GM04504 (cell line): ENCODE measurements at places on chromosomes 1 and 21.

DNA sequence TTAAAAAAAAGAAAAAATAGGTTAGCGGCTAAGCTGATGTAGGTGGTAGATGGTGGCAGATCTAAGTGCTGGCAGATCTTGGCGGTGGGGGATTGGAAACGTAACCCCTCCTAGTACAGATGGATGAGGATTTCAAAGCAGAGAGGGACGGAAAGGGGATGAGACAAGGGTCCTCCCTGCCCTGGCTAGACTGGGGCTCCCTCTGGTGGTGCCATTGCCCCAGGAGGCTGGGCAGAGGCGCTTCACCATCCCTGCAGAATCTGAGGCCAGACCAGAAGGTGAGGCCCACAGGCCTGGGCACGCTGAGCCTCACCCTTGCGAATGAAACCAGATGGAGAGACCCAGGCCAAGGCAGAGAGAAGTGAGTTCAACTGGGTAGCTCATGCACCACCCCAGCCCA is 7.0 kb upstream of the PLEKHA6 start:
- DNase-seq, result no peak

DNA sequence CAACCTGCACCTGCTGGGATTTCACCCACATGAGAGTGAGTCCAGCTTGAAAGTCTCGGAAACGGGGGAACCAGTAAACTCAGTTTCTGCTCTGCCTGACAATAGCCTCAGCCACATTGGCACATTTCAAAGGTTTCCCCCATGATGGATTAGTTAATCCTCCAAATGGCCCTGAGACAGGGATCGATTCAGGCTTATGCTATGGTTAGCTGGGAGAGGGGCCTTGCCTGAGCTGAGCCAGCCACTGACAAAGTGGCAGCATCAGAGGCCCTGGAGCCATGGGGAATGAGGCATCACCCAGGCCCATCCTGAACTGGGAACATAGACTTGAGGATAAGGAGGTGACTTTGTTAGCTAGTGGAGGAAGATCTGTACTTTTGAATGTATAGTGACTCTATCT is 2.9 kb upstream of the CLSTN1 start:
- DNase-seq, result no peak

- no peak for DNase-seq
These were observed 5.9 kb downstream of the MAN1C1 start for GRCh38 chr1:25622531-25622930.

DNA sequence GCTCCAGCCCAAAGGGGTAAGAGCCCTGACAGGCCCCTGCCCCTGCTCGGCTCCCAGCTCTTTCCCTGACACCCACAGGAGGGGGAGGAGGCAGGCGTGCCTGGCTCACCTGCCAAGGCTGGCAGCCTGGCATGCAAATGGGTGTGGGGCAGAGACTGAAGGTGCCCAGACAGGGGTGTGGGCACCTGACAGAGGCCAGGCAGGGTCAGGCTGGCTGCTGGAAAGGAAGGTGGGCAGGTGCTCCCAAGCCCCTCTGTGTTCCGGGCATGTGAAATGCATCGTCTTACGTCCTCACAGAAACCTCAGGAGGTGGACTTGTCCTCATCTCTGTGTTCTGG is 19.4 kb upstream of the CASZ1 start:
- no peak for DNase-seq

- DNase-seq, result no peak
These were observed 1.5 kb downstream of the IVNS1ABP start for GRCh38 chr1:185315445-185316071.

DNA sequence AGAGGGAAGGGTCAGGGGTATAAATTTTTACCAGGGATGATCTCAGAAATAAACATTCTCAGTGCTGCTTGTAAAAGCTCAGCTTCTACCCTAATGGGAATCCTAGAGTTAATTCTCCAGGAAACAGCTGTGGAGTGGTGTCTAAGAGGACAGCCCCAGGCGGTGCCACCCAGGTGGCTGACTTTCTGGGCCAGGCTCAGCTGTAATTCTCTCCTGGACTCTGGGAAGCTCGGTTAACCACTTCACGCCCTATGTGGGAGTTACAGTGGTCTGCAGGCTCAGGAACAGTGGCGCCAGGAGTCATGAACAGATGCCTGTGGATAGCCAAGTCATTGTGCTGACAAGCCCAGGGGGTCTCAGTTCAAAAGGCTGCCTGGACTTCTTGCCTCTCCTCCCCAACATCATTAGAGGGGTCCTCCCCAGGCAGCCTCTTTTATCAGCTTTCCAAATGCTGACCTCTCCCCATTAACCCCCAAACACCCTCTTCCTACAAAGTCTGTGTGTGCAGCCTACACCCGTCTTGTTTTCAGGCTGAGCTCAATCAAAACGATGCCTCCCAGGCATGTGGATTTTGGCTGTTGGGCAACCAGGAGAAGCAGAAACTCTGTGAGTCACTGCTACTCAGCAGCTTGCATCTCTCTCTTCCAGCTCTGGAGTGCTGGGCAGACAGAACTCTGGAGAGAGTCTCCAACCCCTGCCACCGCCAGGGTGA is 1.2 kb downstream of the HHIPL2 start:
- DNase-seq, result peak; percentile 78

DNA sequence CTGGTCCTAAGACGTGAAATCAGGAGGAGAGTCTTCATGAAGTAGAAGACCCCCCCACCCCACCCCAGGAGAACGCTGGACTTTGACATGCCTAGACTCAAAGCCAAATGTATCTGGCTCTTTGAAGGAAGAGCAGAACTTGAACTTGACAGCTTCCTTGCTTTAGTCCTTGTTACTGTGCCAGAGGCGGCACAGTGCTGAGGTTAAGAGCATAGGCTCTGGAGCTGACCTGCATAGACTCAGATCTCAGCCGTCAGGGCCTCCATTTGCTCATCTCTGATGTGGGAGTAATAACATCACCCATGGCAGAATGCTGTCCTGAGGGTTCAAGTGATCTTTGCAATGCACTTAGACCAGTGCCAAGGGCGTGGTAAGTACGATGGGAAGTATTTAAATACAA is 39.0 kb downstream of the COL6A1 start:
- no peak for DNase-seq
